Activated naive CD8-positive, alpha-beta T cell treated with anti-CD3 and anti-CD28 coated beads, Interleukin-2, amount 50 U/mL, for 16 hours (primary cell): ENCODE measurements at places on chromosomes 6 and 20.

- DNase-seq: no peak
These were observed 331.3 kb downstream of the KIF16B start for GRCh38 chr20:16241911-16242310.

DNA sequence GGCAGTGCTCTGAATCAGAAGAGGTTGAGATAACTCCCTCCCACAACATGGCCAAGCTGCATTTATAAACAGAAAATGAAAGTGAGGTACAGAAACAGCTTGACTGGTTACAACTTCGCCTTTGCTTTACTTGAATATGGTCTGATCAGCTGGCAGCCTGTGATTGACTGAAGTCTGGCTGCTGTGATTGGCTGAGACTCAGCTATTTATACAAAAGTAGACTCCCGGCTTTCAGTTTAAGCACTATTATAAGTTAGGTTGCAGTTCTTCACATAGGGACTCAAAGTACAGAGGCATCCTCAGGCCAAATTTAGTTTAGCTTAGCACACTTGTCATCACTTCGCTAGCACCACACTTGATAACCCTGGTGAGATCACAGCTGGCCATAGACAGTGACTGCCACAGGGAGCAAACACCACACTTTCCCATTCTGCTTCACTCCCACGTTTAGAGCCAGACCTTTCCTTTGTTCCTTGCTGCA, 362.6 kb downstream of the EPM2A start:
- no peak for DNase-seq

GRCh38 chr6:160300076-160300695, 41.6 kb upstream of the SLC22A2 start:
- no peak for DNase-seq

- no peak for DNase-seq
These were observed 25.4 kb downstream of the COL9A1 start for GRCh38 chr6:70277470-70277869.

DNA sequence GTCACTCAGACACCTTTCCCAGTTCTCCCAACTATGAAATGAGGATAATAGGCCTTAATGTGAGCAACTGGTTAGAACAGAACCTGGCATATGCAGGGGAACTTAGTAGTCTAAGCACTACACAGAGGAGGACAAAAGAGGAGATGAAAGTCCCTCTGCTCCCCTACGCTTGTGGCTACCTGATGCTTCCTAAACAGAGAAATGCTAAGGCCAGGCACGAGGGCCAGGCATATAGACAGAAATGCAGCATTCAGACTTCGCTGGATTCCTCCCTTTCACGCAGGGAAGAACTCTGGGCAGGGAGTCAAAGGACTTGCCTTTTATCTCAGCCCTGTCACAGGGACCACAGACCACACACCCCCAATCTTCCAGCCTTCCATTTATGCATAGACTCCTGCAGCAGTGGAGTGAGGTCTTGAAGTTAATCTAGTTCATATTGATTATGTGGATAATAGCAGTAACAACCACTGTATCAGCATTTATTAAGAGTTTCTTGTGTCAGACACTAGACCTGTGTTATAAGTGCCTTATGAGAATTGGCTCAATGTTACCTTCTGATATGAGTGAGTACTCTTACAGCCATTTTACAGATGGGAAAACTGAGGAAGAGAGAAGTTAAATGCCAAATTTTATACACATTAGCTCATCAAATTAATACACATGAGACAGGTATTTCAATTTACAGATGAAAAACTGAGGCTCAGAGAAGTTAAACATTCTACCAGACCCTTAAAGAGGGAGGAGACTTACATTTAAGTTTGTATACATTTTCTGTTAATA, 27.0 kb upstream of the TRAF3IP2 start:
- no peak for DNase-seq

DNA sequence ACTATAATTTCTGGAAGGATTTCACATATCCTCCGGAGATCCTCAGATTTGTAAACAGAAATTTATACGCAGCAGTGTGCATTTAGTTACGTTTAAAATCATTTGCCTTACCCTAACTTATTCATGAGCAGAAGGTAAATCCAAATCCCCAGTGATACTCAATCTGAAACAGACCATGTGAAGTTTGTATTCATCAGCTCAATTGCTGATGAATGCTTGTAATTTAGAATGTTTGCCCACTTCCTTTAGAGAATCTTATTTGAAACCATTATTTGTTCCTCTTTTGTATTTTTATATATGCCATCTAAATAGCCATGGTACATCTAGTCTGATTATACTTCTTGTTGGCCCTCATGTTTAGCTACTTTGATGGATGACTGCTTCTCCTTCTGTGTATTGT, 15.4 kb downstream of the TAAR1 start:
- no peak for DNase-seq

GRCh38 chr6:100230115-100230952, 234.4 kb downstream of the SIM1 start:
- no peak for DNase-seq

- DNase-seq: no peak
These were observed 17.8 kb downstream of the TM9SF4 start for GRCh38 chr20:32127347-32127746.

DNA sequence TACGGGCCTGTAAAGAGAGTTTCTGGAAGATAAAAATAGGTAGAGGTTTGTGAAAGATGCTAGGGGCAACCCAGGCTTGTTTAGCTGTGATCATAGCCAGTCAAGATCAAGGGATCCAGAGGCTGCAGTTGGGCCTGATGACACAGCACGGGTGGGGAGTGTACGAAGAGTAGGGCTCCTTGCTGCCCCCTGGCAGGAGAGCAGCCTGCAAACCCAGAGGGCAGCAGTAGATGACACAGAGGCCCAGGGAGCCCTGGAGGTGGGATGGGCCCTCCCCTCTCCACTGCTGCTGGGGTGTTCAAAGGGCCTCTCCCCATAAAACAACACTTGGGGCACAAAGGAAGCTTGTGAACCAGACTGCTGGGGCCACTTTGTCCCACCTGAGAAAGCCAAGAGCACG, 47.2 kb downstream of the VEGFA start:
- DNase-seq: no peak

GRCh38 chr6:15376900-15377487, 131.1 kb downstream of the JARID2 start:
- DNase-seq: no peak

- DNase-seq: no peak
These were observed 21.7 kb downstream of the MAP1LC3A start for GRCh38 chr20:34579979-34580940.

DNA sequence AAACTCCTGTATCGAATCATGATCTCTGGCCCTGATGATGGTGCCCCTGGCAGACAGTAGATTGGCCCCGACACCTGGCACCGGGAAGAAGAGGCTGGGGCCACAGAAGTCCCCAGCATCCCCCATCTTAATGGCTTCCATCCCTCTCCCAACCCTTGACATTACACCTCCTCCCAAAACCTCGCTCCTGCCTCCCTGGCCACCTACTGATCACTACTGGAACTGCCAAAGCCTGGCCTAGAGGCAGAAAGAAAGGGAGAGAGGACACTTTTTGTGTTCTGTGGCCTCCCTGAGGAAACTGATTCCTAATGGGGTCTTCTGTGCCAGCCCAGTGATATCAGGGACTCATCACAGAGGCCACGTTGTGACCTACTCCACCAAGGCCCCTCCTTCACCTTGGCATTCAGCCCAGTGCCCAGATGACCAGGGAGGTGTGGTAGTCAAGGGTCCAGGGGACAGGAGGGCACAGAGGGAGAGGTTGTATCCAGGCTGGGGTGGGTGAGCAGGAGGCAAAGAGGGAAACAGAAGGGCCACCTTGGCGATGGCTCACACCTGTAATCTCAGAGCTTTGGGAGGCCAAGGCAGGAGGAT, 6.1 kb downstream of the C20orf173 start:
- DNase-seq: no peak

DNA sequence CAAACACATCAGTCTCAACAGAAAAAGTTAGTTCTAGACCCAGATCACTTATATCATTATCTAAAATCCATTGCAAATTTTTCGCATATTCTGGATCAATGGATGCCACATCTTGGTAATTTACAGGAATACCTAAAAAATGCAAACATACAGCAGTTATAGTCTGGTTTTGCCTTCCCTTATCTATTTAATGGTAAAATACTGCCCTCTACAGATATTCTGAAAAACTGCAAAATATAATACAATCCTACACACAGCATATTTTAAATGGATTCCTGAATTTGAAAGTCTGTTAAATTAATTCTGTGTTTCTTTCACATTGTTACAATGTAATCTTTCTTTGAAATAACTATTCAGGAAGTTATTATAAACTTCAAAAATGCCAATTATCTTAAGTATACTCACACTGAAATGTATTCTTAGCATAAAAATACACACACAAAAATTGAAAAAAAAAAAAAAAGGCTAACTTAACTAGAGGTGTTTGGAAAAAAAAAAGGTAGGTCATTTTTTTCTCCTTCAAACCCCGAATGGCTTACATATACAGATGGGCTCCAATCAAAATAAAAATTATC, 88.4 kb downstream of the HACE1 start:
- DNase-seq: no peak

DNA sequence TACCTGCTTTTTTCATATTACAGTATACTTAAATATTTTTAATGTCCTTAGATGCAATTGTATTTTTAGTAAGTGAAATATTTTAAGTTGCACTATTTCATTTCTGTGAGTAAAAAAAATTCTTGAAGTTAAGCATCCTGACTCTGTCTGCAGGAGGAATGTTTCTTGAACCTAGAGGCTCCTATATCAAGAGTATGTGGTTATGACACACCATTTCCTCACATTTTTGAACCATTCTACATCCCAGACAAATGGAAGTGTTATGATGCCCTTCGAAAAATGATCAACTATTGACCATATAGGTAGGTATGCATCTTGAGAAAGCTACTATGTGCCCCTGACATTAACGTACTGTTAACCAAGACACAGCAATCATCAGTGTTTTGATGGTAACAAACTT, 237.0 kb downstream of the BCKDHB start:
- no peak for DNase-seq

GRCh38 chr6:105991561-105992314, 94.4 kb upstream of the PRDM1 start:
- no peak for DNase-seq

DNA sequence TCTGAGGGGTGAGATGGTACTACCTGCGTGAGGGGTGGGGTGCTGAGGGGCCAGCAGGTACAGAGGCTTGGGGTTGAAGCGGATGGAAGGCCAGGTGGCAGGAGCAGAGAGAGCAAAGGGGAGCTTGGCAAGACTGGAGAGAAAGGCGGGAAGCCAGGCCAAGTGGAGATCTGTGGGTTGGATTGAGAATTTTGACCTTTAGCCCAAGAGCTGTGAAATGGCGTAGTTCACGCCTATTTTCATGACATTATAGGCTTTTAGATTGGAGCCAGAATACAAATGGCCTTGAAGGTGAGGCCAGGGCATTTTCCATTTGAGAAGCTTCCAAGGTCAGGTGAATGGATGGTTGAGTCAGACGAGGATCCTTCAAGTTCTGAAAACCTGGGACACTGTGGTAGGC, 2.5 kb downstream of the ATRN start:
- DNase-seq: no peak

DNA sequence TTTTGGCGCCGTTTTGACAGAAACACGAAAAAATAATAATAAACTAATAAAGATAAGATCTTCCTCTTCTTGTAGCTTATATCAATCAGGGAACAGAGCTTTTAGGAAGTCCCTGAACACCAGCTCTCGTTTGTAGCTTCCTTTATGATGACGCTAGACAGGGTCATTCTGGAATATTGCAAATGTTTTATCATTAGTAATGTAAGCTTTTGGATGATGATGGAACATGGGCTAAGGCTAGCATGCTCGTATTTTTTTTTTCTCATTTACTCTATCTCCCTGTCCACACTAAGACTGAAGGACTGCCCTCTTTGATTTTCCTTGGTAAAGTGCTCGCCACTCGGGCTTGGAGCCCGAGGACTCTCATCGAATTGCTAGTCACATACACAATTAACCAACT, 22.1 kb upstream of the POM121L2 start:
- no peak for DNase-seq

DNA sequence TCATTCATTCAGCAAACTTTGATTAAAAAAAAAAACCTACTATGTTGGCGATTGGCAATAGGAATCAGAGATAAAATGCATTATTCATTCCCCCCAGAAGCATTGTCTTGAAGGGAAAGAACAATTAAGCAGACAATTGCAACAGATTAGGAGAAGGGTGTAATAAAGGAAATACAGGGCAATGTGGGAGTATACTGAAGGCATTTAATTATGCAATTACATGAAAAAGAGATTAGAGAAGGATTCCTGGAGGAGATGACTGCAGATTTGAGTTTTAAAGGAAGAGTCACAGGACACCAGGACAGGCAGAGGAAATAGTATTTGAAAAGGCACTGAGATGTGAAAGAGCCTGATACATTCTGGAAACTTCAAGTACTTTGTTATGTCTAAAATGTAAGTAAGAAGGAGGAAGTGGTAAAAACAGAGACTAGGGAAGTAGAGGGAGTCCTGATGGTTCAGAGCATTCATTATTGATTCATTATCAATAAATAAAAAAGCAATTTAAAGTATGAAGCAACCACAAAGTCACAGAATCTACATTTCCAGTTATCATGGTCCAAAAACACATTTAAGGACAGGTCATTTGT, 43.7 kb downstream of the THEMIS start:
- DNase-seq: no peak

DNA sequence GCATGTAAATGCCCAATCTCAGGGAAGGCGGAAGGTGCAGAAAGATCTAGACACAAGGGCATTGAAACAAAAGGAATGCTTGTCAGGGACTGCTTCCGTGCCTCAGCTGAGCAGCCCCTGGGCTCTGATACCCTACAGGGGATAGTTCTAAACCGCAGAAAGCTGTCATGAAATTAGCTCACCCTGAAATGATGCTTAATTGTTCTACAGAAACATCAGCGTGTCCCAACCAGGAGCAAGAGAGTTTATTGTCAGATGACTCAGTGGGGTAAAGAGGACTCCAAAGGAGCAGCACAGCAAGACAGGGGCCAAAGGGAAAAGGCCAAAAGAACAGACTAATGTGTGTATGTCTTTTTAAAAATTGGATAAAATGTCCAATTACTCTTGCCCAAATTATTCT, 258.4 kb upstream of the JARID2 start:
- no peak for DNase-seq

GRCh38 chr6:52305948-52306767, 21.6 kb upstream of the MCM3 start:
- DNase-seq: no peak

GRCh38 chr20:36112112-36112511, 42.4 kb upstream of the EPB41L1 start:
- DNase-seq: no peak

GRCh38 chr20:38501858-38502436, 29.3 kb downstream of the RALGAPB start:
- DNase-seq: no peak

DNA sequence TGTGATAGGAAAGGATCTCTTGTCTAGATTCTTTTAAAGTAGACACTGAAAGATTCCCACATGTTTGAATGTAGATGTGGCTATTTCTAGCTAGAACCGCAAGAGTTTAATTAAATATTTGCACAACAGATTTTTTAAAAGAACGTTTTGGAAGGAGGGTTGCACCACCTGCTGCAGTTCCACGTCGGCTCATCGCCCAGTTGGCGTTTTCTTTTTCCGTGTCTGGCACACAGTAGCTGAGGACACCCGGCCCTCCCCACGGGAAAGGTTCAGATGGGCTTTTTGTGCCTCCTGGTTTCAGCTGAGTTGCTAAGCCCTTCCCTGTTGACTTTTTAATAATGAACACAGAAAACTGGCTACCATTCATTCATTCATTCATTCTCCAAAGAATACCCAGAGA, 41.8 kb upstream of the DOK5 start:
- DNase-seq: no peak

GRCh38 chr6:27693766-27694546, 218.2 kb downstream of the OR2B2 start:
- no peak for DNase-seq
